Heart left ventricle (tissue), 16 donors: ENCODE measurements at places on chromosomes 5 and 9.

- DNase-seq: peak; percentile 43
These were observed 566.4 kb downstream of the EFNA5 start for GRCh38 chr5:107104040-107104995.

DNA sequence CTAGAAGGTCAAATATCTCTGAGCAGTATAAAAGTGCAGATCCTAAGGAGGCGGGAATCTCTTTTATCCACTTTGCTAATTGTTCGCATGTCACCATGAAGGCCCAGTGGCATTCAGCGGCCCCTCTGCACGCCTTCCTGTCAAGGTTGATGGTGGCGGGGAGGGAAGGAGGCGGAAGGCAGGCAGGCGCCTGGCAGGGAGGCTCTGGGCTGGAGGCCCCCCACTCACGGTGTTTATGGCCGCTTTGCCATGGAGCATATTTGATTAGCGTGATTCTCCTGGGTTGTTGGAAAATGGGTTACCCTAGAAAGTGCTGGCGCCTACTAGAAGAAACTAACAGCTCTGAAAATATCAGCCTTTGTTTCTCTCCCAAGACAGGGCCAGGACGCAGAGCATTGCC is 209.6 kb downstream of the FSTL4 start:
- DNase-seq: no peak

DNA sequence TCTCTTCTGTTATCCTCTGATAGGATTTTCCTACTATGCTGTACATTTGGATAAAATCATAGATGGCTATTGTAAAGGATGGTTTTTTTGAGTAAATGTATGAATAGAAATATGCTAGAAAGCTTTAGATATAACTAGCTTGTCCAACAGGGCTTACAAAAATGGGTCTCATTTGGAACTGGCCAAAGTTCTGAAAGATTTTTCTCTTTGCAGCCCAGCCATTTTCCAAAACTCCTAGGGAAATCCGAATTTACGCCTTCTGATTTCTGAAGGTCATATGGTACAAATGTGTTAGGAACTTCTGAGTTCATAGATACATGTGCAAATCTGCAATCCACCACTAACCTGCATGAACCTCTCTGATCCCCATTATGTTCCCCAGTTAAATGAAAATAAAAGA is 603.9 kb upstream of the C9orf72 start:
- DNase-seq: no peak

DNA sequence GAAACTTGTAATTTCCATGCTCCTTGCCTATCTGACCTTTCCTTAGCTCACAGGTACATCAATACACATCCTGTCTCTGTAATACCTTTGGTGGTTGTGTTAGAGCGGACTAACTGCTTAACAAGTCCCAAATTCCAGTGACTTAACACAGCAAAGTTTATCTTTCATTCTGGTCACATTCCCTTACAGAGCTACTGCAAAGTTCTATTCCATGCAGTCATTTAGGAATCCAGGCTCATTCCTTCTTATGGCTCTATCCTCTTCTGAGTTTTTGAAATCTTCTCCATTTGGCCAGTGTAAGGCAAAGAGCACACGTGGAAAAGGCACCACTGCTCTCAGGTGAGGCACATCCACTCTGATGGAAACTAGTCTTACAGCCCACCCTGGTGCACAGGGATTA is 238.6 kb upstream of the ANKRD55 start:
- no peak for DNase-seq

- no peak for DNase-seq
These were observed 223.9 kb upstream of the DMRT1 start for GRCh38 chr9:617445-618085.

DNA sequence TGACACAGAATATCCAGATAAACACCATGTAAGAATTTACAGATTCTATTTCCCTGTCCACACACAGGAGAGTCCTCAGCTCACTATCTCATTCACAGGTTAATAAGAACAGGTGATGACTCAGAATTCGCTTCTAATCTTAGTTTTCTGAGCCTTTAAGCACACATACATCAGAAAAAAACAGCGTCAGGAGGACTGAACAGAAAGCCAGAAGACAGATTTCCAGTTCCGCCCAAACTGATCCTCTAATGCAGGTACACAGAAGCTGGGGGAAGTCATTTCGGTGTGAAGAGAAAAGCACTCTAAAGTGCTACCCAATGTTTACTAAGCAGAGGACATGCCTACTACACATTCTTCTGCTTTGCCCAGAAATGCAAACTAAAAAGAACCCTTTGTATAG is 1.6 kb downstream of the CEMIP2 start:
- no peak for DNase-seq

DNA sequence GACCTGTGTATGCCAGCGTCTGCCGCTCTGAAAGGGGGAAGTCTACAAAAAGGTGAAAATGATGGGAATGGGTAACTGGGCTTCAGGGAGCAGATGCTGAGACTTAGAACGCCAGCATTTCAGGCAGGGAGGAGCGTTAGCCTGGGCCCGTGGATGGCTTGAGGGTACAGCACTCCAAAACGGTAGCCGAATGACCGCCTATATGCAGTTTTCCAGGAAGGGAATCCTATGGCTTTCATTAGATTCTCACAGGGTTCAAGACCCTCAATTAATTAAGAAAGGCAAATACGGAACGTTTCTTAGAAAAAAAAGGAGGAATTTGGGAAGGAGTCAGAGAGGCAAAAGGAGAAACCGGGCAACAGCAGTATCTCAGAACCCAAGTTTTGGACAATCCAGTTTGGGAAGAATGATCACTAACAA is 639 bp downstream of the AMACR start:
- DNase-seq: no peak

DNA sequence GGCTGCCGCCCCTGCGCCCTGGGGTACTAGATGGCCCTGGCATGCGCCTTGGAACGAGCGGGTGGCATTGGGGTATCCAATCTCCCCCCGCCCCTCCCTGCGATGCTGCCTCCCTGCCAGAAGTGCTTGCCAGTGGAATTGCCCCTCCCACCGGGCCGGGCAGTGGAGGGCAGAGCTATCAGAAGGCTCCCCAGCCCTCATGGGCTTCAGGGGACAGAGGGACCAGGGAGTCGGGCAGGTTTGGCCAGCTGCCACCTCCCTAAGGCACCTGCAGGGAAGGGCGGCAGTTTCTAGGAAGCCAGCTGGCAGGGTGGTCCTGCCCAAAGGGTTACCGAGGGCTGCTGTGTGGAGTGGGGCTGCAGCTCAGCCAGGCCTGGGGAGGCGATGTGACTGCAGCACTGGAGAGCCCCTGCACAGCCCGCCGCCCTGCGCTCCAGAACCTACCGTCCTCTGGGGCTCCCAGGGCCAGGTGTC is 52.8 kb upstream of the EGFL7 start:
- no peak for DNase-seq
